ENCODE measurements at places on chromosomes 7 and 10.
A peak's percentile ranks its signal among the peaks of the same experiment; 100 is the strongest.

DNA sequence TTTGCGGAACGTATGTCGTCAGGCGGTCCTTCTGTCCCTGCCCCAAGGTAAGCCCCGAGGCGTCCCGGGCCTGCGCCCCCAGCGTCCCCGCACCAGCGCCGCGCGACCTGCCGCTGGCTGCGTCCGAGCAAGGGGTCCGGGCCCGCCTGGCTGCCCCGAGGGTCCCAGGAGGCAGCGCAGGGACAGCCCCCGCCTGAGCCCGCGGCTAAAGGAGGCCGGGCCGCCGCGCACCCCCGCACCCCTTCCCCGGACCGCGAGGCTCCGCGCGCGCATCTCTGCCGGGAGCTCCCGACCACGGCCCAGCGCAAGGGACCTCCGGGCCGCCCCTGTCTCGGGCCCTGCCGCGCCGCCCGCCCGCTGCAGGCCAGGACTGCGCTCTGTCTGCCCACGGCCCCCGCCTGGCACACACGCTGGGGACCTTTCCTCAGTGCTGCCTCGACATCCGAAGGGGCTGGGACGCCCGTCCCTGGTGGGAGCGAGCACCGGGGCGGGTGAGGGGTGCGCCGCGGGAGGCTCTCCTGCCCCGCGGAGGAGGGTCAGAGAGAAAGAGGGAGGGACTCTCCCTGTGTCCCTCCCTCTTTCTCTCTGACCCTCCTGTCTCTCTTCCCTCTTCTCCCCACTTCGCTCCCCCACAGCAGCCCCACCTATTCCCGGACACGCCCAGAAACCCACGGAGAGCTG is 25.0 kb downstream of the SHH start:
- no peak for DNase-seq

DNA sequence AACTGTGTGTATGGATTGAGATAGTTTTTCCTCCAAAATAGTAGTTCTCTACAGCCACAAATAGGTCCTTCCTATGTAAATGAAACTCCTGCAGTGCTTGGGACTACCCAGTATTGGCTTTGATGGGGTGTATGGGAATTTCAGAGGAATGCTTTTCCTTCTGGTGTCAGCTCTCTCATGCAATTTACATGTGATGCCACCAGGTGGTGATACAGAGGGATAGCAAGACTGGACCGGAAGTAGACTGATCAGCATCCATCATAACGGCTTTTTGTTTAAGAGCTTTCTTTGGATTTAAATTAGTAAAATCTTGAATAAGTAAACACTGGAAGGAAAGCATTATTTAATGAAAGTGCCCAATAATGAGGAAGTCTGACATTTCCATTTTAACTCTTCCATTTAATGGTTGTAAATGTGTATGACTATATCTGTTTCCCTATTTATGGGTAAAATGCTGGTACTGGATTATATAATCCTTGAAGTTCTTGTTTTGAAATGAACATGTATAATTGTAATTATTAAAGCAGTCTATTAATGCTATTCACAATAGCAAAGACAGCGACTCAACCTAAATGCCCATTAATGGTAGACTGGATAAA is 22.7 kb downstream of the DYNC1I1 start:
- DNase-seq: peak; percentile 66

- peak; percentile 13 for DNase-seq
Observed at GRCh38 chr7:98531717-98532116, 85.4 kb upstream of the NPTX2 start.

- no peak for DNase-seq
Observed at GRCh38 chr7:101996131-101996691, 178.8 kb downstream of the CUX1 start.

GRCh38 chr7:100167912-100168323 is 499 bp downstream of the GAL3ST4 start:
- peak; percentile 39 for DNase-seq

GRCh38 chr7:127588697-127589482 is 679 bp downstream of the ARF5 start:
- peak; percentile 84 for DNase-seq

GRCh38 chr10:79333513-79333912 is 13.8 kb upstream of the PPIF start:
- DNase-seq: no peak

GRCh38 chr10:114575417-114576131 is 82.5 kb downstream of the ABLIM1 start:
- DNase-seq: no peak

- DNase-seq: no peak
Observed at GRCh38 chr7:116101704-116102103, 71.1 kb upstream of the TFEC start.

DNA sequence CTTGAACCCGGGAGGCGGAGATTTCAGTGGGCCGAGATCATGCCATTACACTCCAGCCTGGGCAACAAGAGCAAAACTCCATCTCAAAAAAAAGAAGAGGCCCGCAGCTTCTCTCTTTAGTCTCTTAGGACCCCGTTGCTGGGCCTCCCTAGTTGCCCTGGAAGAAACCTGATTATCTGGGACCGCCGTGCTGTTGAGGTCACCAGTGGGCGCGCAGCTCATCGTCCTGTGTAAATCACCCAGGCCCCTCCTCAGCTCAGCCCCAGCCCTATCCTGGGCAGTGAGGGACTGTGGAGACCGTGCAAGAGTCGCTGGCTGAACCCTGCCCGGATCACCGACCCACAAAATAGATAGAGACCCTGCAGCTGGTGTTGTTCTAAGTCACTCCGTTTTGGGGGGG is 85.0 kb downstream of the UNCX start:
- no peak for DNase-seq

DNA sequence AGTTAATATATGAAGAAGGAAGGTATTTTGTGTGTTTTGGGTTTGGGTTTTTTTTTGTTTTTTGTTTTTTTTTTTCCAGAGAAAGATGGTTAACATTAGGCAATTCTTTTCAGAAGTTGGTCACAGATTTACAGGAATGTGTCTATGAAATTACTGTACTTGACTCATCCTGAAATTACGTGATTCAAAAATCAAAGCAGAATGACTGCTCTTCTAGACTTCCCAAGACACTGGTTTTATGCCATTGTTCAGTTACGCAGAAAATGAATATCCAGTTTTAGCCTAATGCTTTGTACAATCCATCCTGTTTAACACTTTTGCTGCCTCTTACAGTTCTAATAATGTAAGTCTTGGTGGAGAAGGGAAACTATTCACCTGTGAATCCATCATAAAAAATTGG is 39.7 kb upstream of the CELF2 start:
- DNase-seq: no peak

- DNase-seq: no peak
Observed at GRCh38 chr10:61397175-61397986, 55.8 kb downstream of the TMEM26 start.

DNA sequence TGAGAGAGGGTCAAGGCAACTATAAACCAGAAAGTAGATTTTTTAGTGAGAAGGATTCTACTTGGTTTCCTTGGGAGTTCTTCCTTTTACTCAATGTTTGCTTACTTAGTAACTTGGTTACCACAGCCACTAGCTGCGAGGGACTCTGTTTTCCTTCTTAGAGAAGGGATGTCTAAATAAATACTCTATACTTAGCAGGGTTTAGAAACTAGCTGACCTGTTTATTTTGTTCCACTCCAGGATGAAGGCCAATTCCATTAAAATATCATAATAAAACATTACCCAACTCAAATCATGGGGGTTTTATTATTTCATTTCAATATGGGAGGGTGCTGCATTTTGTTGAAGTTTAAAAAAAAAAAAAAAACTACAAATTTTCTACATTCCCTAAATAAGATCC is 87.3 kb downstream of the PPP1R3A start:
- DNase-seq: peak; percentile 17

DNA sequence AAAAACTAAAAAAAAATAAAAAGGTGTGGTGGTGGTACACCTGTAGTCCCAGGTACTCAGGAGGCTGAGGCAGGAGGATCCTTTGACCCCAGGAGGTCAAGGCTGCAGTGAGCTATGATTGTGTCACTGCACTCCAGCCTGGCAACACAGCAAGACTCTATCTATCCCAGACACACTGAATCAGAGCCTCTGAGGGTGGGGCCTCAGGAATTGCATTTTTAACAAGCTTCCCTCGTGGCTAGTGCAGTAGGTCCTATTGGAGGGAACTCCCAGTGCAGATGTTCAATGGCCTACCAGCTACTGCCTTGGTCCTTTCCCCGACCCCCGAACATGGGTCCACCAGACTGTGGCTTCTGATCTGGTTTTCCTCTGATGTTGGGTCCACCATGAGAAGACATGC is 14.9 kb downstream of the STRA8 start:
- no peak for DNase-seq

DNA sequence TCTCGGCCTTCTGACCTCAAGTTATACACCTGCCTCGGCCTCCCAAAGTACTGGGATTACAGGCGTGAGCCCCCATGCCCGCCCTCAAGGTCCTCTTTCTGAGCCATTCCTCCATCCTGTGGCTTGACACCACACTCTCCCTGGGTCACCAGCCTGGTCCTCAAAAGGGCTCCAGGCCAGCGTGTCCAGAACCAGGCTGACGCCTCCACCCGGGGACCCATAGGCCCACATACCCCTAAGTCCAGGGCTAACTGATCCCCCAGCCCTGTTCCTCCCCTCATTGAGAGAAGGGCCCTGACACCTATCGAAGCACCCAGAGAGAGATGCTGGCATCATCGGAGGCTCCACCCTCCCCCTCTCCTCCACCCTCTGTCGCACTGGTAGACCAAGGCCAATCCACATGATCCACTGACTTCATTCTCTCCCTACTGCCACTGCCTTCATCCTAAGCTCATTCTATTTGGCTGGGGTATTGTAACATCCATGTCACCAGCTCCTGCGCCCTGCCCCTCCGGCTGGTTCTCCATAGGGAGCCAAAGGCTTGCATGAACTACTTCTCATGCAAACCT is 46.7 kb downstream of the TMEM270 start:
- no peak for DNase-seq

- DNase-seq: no peak
Observed at GRCh38 chr10:132394201-132394811, 2.7 kb upstream of the PWWP2B start.

DNA sequence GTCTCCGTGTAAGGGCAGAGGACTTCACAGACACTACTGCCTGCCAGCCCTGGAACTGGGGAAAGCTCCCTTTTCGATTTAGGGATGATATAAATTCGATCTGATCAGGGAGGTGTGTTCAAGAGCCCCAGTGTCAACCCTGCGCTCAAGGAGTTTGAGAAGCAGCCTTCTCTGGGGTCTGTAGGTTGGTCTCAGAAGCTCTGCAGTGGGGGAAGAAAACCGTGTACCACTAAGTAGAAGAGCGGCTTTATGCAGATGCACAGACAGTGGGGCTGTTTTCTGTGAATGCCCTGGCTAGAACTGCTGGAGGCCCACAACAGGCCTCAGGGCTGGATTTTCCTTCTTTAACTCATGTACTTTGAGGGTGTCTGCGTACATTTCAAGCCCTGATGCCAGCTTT is 6.3 kb upstream of the TBX20 start:
- DNase-seq: no peak

DNA sequence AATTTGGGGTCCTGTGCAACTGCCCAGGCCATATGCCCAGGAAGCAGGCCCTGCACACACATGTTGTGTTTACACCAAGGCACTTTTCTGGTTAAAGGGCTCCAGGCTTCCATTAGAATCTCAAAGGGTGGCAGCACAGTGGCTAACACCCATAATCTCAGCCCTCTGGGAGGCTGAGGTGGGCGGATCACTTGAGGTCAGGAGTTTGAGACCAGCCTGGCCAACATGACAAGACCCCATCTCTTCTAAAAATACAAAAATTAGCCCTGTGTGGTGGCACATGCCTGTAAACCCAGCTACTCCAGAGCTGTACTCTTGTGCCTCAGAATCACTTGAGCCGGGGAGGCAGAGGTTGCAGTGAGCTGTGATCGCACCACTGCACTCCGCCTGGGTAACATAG is 53.6 kb downstream of the SPOCK2 start:
- no peak for DNase-seq

GRCh38 chr10:102202386-102202785 is 23.7 kb upstream of the ELOVL3 start:
- DNase-seq: no peak

GRCh38 chr10:106582291-106582690 is 582.2 kb downstream of the SORCS1 start:
- DNase-seq: peak; percentile 26

GRCh38 chr7:140537750-140538482 is 58.6 kb upstream of the MKRN1 start:
- no peak for DNase-seq

DNA sequence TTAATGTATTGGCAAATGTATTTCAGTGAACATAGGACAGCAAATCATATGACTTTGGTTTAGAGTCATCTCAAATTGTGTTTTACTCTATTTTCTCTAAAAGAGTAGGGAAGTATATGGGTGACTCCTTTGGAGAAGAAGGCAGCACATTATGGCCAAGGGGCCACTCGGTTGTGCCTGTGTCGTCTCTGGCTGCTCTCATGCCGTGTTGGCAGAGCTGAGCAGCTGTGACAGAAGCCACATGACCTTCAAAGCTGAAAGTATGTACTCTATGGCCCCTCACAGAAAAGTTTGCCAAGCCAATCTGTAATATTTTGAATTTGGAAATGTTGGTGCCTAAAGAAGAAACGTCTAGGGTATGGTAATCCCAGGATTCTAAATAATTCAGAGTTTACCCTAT is 47.5 kb downstream of the TASOR2 start:
- no peak for DNase-seq

DNA sequence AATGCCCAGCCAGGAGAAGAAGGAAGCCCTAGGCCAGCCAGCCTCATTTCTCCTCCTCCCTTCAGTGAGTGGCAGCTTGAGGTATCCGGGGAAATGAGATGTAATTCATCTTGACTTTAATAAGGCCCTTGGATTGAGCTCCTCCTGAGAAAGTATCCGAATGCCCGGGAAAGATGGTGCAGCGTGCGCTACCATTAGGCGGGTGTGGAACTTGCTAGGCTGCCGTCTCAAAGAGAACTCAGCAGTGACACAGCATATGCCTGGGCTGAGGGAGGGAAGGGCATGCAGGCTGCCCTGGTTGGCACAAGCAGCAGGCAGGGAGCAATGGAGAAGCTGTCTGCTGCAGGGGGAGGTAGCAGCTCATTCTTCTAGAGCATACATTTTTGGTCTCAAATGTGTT is 659.8 kb upstream of the FOXK1 start:
- DNase-seq: no peak

DNA sequence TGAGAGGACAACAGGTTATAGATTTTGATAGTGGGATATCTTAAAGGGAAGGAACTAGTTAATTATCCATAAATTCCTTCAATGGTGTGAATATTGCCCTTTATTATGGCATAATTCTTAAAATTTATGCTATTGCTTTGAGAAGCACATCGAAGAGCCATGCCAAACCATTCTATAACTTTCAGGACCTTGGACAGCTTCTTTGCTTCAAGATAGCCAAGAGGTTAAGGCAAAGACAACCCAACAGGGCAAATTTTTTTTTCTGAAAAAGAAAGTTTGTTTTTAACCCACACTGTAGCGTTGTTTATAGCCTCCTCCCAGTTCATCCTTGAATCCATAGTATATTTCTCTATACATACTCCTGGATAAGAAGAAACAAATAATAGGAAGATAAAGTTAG is 103.2 kb downstream of the NRG3 start:
- peak; percentile 1 for DNase-seq

GRCh38 chr10:95445837-95446486 is 115.2 kb downstream of the SORBS1 start:
- DNase-seq: peak; percentile 79

- no peak for DNase-seq
Observed at GRCh38 chr10:96840841-96841518, 8.9 kb downstream of the LCOR start.

- peak; percentile 60 for DNase-seq
Observed at GRCh38 chr7:116952635-116953371, 498 bp upstream of the ST7 start.

- DNase-seq: no peak
Observed at GRCh38 chr7:21548491-21548890, 5.7 kb downstream of the DNAH11 start.

All from NCI-H82 (cell line).